Foreskin fibroblast (primary cell): ENCODE measurements at places on chromosomes 5 and 9.
A peak's percentile ranks its signal among the peaks of the same experiment; 100 is the strongest.

DNA sequence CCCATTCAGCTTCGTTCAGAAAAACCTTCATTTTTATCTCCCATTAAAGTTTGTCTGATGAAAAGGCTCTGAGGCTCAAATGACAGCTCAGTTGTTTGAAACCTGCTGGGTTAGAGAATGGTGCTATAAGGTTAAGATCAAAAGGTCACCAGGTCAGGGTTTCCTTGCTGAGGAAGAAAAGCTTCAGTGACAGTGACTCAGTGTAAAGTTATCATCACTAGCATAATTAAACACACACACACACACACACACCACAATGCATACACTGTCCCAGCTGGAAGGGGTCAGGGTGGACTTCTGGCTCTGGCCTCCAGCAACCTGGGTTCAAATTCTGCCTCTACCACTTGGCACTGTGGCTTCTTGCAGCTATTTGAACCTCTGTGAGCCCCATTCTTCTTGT is 281.1 kb downstream of the DOCK8 start:
- DNase-seq, result no peak

GRCh38 chr9:26656003-26656870 is 236.4 kb downstream of the CAAP1 start:
- DNase-seq, result no peak

DNA sequence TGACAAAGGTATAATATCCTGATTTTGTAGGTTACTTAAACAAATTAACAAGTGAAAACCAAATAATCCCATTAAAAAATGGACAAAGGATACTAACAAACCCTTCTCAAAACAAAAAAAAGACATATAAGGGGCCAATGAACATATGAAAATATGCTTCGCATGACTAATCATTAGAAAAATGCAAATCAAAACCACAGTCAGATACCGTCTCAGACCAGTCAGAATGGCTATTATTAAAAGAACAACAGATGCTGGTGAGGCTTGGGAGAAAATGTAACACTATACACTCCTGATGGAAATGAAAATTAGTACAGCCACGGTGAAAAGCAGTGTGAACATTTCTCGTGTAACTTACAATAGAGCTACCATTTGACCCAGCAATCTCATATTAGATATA is 1542.2 kb upstream of the CDH9 start:
- no peak for DNase-seq

- DNase-seq, result peak; percentile 34
Measured at GRCh38 chr5:122420091-122420490, 108.1 kb downstream of the SNCAIP start.

DNA sequence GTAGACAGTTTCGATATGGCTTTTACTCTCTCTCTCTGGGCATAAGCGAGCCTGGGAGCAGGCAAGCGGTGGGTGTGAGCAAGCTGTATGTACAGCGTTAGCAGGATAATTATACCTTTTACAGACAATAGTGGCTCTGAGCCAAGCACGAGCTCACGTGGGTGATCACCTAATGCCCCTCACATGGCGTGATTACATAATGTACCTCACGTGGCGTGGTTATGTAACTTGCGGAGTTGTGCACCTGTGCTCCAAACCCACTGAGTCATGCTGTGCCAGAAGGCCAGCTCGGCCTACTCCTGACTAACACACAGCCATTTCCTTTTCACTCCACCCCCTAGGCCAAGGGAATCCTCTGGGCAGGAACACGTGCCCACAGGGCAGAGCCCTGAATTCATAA is 797.2 kb downstream of the EFNA5 start:
- DNase-seq, result no peak

DNA sequence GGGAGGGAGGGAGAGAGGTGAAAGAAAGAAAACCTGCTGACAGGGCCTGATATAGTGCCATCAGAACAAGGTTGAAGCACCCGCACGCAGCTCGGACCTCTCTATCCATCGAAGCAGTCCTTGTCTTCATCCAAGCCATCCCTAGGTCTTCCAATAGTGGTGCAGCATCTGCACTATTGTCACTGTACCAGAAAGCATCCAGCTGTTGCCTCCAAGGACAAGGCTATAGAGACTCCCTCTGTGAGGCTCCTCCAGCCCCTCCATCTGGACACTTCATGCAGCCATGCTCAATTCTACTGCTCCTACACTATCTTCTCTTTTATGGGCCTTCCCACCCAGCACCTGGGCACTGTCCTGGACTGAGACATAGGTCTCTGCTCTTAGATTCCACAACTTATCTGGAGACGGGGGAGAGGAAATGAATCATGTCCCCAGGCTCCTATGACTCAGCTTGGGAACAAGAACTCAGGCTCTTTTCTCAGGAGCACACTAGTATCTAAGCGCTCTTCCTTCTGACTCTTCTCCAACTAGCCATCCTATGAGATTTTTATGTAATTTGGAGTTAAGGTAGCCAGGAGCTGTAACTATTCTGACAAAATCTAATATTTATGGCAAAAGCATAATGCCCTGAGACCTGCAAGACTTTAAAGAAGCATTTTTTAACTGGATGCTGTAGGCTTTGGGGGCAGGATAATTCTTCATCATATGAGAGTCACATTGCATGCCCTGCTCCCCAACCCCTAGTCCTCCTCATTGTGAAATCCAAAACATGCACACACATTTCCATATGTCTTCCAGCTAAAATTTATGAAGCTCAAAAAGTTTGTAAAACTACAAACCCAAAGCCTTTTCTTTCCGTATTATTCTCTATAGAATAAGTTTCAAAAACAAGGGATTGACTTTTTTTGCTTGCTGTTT is 446.8 kb downstream of the CCDC171 start:
- peak; percentile 94 for DNase-seq

DNA sequence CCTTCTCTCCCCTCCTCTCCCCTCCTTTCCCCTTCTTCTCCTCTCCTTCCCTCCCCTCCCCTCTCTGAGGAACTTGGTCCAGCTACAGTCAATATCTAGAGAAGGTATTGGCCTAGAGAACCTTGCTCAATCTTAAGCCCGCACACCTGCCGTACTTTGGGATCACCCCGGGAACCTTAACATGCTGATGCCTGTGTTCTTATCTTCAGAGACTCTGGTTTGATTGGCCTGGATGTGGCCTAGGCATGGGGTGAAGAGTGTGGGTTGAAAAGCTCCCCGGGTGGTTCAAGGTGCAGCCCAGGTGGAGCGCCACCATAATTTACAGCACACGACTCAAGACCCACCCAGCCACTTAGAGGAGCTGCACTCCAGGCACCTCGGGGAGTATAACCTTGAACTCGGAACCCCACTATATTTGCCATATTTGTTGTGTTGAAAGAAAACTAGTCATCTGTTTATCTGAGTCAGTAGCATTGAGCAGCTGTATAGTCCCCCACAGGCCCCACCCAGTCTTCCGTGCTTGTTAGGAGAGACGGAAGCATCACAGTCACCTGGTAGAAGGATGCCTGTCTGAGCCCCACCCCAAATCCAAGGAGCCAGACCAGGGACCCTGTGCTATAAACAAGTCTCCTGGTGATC is 14.4 kb upstream of the PHF19 start:
- no peak for DNase-seq

DNA sequence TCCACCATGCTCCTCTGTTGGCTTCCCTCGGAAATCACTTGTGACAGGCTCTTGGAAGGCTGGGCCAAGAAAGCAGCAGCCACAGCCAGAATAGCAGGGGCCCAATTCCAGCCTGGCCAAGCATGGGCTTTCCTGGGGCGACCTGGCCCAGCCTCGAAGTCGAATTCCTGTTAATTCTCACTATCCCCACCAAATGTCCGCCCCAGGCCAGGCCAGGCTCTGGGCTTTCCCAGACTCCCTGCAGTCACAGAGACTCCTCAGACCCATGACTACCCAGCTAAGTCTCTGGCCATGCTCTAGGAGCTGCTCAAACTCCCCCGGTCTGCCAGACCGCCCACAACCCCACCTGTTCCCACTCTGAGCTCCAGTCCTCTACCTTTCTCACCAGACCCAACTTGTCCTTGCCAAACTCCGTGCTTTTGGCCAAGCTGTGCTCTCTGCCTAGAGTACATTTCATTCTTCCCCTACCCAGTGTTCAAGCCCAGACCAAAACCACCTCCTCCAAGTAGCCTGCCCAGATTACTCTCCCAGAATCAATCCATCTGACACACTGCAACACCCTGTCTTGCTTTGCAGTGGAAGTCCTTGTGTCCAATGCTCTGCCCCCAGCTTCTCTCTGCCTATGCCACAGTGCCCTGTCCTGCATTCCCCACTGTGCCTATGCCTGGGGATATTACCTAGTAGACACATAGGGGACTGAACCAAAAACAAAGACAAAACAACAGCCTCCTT is 26.2 kb downstream of the SHB start:
- no peak for DNase-seq

DNA sequence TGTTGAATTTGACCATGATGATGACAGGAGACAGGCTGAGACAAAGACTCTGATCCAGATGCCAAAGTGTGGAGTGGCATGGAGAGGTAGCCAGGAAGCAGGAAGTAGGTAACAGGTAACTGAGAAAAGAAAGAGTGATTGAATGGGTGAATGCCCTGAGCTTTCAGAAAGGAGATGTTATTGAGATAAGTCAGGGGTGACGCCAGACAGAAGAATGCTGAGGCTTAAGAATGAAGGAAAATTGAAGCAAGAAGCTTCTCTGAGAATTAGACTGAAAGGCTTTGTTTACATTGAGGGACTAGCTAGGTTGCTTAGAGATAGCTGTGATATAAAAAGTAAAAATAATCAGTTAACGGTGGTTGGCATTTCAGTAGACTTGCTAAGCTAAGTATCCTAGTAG is 165.7 kb downstream of the PSAT1 start:
- no peak for DNase-seq

- DNase-seq, result no peak
Measured at GRCh38 chr5:41822036-41822435, 48.2 kb downstream of the OXCT1 start.

GRCh38 chr9:80951675-80952074 is 737.7 kb downstream of the TLE1 start:
- peak; percentile 25 for DNase-seq

DNA sequence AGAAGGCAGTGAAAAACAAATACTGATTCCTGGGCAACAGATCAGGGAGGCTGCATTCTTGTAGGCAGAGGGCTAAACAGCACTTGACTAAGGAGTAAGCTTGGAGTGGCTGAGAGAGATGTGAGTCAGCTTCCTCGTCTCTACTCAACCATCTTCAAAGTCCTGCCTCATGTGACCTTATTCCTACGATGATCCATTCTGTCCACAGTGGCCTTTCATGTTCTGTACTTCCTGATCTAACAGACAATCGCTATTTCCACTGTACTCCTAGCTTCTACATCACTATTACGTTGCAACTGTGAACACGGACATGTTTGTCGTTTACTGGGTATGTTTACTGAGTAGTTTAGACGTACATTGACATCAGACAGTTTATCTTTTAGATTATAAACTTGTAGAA is 365.4 kb downstream of the ARL15 start:
- no peak for DNase-seq

- DNase-seq, result peak; percentile 68
Measured at GRCh38 chr5:34412736-34413135, 243.4 kb upstream of the RAI14 start.

DNA sequence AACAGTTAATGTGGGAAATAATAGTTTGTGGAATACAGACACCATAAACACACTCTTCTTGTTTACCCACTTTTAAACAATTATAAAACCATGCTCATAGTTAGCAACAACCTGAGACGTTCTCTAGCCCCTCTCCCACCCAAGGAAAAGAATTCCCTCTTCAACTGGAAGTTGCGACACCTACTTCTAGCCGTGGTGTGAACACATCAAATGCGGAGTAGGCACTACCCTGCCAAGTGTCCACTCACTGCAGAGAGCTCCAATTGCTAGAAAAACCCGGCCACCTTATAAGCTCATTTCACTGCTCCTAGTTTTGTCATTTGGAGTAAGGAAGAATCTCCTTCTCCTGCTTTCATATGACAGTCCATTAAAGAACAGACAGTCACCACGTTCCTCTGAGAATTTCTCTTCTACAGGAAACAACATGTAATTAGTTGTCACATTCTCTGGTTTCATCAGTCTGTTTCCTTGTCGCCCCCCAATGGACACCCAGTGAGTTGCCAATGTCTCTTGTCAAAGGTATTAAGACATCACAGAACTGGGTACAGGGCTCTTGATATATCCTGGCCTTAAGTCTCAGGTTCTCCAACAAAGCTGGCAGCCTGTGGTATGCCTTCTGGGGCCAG is 47.3 kb downstream of the PRLR start:
- peak; percentile 52 for DNase-seq

DNA sequence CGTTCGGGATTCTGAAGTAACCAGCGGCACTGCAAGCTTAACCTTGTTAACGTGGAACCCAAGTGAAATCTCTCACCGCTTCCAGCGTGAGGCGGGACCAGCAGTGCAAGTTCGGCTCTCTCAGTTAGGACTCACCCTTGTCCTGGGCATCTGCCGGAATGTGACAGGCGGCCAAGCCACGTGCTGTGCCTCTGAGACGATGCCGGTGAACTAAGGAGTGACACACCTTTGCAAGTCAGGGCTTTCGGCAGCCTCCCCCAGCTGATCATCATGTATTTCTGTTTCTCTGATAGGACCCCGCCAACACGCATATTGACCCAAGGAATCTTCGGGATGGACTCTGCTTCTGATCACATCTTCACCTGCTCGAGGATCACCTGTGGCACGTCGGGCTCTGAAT is 415.0 kb upstream of the IRX1 start:
- no peak for DNase-seq

DNA sequence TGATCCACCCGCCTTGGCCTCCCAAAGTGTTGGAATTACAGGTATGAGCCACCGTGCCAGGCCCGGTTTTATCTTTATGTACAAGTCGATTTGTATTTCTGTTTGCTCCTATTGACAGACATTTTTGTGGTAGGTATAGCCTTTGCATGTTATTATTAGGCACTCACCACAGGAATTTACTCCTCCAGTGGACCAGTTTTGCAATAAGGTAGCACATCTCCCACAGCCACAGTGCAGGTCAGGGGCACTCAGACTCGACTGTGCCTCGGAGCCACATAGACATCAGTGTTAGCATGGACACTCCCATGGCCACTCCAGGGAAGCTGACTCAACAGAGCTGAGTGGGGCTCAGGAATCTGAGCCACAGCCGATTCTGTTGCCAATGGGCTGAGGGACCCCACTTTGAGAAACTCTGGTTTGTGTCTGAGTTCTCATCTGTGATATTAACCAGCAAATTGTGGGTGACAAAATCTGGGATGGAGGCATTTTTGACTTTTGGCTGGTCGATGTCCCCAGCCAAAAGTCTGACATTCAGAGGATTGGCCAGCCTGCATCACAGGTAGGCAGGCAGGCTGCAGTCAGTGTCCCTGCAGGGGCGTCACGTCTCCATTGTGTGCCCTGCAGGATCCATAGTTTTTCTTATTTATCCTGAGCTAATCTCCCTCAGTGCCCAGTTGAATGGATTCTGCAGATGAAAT is 15.0 kb upstream of the SHB start:
- no peak for DNase-seq

GRCh38 chr9:129726322-129727160 is 26.3 kb downstream of the PTGES start:
- peak; percentile 90 for DNase-seq

DNA sequence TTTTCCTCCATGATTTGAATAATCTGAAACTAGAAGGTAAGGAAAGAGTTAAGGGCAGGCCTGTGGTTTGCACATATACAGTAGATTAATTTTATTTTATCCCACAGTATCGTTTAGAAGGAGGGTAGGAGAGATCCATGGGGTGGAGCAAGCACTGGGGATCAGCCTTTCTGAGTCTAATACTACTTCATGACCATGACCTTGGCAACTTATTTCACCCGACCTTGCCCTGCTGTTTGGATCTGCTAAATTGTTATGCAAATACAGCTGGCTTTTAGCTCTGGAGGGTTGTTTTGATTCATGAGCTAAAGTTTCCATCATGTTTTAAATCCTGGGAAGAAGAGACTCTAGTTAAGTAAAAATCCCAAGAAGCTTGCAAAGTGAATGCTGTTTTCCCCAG is 864 bp upstream of the GRIN3A start:
- DNase-seq, result no peak
